Activated CD4-positive, CD25-positive, alpha-beta regulatory T cell treated with anti-CD3 and anti-CD28 coated beads, Interleukin-2, amount 50 U/mL, for 16 hours (primary cell): ENCODE measurements at places on chromosomes 4 and X.

DNA sequence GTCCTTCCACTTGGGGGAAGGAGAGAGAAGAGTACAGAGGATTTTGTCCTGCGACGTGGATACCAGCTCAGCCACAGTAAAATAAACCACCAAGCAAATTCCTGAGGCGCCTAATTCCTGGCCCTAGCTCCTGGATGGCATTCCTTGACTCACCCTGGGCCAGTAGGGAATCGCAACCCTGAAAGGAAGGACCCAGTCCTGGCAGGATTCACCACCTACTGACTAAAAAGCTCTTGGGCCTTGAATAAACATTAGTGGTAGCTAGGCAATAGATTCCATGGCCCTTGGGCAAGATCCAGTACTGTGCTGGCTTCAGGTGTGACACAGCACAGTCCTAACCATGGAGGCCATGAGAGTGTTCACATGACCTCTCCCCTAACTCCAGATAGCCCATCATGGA, 45.6 kb downstream of the GABRA3 start:
- no peak for DNase-seq

DNA sequence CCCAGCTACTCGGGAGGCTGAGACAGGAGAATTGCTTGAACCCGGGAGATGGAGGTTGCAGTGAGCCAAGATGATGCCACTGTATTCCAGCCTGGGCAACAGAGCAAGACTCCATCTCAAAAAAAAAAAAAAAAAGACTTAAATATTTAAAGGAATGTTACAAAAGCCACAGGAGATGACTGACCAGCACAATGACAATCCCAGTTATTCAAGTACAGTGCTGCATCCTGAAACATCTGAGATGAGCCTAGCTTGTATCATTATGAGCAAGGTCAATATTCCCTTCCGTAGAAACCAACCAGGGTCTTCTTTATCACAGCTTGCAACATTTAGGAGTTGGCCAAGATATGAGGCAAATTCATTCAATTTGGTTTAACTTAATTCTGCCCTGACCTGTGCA, 38.6 kb downstream of the LNX1 start:
- DNase-seq = no peak

- DNase-seq = no peak
Observed at GRCh38 chr4:105858466-105859040, 36.7 kb upstream of the NPNT start.

GRCh38 chr4:108155373-108155772, 13.4 kb downstream of the LEF1 start:
- no peak for DNase-seq

- DNase-seq = no peak
Observed at GRCh38 chr4:78691334-78691754, 84.8 kb upstream of the BMP2K start.
